T-helper 1 cell (primary cell): ENCODE measurements at places on chromosomes 4 and X.

- DNase-seq, result no peak
These were observed 169.2 kb upstream of the TBC1D9 start for GRCh38 chr4:140925417-140925816.

- DNase-seq, result no peak
These were observed 30.7 kb downstream of the SEPTIN11 start for GRCh38 chr4:76980261-76980660.

- DNase-seq, result no peak
These were observed 38.2 kb downstream of the TSPAN5 start for GRCh38 chr4:98620087-98620784.

DNA sequence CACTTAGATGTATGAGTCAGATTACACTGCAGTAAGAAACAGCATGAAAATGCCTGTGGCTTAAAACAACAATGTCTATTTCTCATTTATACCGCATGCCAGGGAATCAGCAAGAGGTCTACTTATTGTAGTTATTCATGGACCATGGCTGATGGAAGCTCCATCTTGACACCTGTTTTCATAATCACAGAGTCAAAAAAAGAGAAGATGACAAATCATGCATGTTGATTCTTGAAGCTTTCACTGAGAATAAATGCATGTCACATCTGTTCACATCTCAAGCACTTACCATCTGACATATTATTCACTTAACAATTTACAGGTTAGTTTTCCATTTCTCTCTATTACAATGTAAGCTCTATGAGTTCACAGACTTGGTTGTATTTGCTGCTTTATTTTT lies 194.2 kb upstream of the SLITRK2 start:
- no peak for DNase-seq

DNA sequence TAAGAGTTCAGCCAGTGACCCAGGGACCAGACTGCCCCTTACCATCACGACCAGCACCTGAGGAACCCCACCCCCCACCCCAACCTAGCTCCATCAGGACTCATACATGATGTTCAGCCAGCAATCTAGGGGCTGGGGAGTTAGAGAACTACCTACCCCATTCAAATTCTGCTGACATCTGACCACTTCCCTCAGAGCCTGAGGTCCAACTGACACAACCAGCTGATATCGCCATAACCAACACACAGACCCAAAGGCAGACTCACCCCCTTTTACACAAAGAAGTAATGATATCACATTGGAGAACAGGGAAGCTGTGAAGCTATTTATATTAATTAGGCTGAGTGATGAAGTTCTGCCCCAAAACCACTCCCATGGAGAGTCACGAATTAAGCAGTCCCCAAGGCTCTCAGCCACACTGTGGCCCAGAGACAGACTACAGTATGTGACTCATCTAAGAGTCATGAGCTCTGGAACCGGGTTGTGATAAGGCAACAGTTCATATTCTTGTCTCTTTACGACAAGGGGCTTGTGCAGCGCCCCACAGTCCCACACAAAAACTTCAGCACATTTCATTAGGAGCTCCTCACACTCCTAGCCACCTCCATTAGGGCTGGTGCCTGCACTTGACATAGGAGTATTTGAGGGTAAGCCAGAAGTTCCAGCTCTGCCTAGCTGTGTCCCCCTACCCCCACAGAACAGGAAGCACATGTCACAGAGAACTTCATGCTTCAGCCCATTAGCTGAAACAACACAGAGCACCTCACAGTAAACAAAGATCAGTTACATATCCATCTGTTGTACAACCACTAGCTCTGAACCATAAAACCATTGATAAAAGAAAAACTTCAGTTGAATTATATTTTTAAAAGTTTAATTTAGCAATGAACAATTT lies 184.7 kb upstream of the ZCCHC13 start:
- no peak for DNase-seq

GRCh38 chr4:83890231-83890630 lies 354.3 kb downstream of the GPAT3 start:
- no peak for DNase-seq
